Naive B cell (primary cell): ENCODE measurements at places on chromosomes 1 and 21. TPM values are rescaled to one million over a fixed set of nuclear protein-coding genes. Genes with fewer than 3 reads are reported as not detected.

NTMT2 gene
- polyA plus RNA-seq = not detected

GREM2 gene
- not detected for polyA plus RNA-seq

ZNF695 gene
- not detected for polyA plus RNA-seq

WRAP73 gene
- polyA plus RNA-seq = 23.4 TPM

HJV gene
- not detected for polyA plus RNA-seq

DNAJC6 gene
- 0.63 TPM for polyA plus RNA-seq

PRAMEF18 gene
- polyA plus RNA-seq = not detected

SEC22B gene
- polyA plus RNA-seq = 9.1 TPM

SHISA4 gene
- not detected for polyA plus RNA-seq

OPRD1 gene
- 0.05 TPM for polyA plus RNA-seq

HRNR gene
- not detected for polyA plus RNA-seq

SFN gene
- not detected for polyA plus RNA-seq

UQCRHL gene
- polyA plus RNA-seq = 1.3 TPM

GRCh38 chr21:34630536-34631143 lies 15.7 kb upstream of the RCAN1 start:
- DNase-seq = peak; percentile 39

DNA sequence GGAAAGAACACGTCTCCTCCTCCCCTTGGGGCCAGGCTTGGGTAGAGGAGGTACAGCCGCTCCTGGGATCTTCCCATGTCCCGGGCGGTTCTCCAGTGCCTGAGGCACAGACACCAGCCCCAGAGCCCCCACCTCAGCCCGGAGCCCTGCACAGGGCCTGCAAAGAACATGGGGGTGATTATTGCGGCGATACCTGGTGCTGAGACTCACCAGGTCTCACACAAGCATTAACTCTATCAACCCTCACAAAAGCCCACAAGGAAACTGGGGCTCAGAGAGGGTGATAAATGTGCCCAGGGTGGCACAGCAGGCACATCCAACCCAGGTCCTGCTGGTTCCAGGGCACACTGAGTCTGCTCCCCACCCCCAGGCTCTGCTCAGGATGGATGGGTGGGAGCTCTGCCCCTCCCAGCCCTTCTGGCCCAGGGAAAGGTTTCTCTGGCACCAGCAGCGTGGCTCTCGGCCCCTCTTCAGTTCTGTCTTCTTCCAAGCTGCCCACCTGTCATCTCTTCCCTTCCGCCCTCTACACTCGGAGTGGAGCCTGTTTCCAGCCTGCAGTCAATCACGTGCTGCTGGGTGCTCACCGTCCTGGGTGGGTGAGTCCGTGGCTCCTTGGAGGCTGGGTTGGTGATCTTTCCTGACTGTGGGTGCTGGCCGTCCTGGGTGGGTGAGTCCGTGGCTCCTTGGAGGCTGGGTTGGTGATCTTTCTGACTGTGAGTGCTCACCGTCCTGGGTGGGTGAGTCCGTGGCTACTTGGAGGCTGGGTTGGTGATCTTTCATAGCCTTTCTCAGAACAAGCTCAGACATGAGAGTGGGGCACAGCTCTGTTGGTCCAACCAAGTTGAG lies 53.6 kb upstream of the AJAP1 start:
- no peak for DNase-seq

DNA sequence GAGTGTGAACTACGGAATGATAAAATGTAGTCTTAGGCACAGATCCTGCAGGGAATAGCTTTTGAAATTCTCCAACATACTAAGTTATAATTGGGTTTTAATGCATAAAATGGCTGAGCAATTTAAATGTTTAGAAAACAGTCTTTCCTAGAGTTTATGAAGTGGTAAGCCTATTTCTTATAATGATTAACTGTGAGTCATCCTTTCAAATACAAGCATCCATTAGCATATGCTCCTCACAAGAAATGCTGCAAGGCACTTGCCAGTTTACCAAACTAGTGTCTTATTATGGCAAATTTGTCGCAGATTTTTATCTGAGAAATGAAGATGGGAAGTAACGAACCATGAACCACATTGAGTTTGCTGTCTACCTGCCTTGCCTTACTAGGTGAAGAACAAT lies 101.3 kb upstream of the ESRRG start:
- no peak for DNase-seq

DNA sequence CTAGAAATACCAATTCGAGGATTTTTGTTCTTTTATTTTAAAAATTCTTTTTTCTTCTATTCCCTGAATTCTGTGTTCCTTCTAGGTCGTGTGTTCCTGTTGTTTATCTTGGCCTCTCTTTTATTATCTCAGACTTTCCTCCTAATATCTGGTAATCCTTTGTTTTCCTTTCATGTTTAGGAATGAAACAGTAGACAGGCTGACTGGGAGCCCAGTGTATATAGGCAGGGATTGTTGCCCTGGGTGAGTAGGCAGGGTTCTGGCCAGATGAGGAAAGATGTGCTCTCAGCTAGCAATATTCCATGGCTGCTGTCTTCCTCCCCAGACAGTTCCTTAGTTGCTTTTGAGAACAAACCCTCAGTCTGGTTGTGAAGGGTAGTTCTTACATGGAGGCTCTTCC lies 161.8 kb upstream of the PDE4B start:
- DNase-seq = no peak

GRCh38 chr1:232340446-232340845 lies 289.5 kb downstream of the SIPA1L2 start:
- DNase-seq = no peak

DNA sequence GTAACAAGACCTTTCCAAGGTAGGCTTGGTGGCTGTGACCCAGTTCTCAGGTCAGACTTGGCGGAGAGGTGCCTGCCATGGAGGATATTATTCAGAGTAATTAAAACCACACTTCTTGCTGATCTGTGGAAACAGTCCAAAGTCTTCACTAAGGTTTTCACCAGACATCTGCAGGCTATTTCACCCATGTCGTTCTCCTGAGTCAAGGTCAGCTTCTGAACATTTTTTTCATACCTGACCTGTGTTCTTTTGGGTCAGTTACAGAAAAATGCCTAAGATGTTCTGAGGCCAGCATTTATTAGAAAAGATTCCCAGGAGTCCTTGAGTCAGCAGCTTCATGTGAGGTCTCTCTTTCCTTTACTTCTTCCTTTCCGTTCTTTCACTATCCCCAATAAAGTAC lies 54.9 kb downstream of the RGL1 start:
- no peak for DNase-seq

DNA sequence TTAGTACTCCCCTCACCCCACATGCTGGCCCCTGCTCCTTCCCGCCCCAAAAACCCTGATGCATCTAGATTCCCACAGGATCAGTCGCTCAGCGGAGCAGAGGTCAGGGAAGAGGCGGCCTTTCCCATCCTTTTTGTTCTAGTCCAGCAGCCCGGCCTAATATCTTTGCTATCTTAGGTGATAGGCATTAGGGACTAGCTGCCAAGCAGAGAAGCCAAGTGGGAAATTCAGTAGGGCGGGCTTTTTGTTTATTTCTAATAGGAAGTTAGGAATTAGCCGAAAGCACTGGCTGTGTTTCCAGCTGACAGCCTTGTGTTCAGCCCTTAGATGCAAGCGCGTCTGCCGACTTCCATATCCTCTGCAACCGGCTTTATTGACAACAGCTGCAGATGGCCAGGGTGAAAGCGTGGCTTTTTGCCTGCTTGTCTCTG lies 59.0 kb upstream of the BCAR3 start:
- DNase-seq = no peak

DNA sequence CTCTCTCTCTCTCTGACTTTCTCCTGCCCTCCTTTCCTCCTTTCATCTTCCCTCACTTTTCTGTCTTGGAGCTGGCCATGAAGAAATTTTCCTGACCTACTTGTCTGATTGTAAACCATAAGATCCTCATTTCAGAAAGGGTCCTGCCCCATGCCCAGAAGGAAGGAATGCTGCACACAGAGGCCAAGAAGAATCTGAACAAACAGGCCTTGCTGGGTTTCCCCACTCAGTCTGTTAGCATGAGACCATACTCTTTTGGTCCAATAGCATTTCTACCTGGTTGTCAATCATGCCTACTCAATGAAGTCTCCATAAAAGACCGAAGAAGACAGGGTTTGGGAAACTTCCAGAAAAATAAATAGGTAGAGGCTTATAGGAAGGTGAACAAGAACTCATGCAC lies 128.7 kb downstream of the MAB21L3 start:
- DNase-seq = no peak

- no peak for DNase-seq
Observed at GRCh38 chr1:64302194-64302593, 98.8 kb downstream of the UBE2U start.

DNA sequence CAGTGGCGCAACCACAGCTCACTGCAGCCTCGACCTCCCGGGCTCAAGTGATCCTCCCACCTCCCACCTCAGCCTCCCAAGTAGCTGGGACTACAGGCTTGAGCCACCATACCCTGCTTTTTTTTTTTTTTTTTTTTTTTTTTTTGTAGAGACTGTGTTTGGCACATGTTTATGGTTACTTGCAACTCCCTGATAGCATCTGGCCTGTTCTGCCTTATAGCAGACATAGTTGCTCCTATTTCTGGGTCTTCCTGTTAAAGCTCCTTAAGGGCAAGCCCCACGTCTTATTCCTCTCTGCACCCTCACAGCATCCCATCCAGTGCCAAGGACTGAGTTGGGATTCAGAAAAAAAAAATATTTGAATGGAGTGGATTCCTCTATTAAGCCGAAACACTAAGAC lies 17.1 kb upstream of the CNR2 start:
- DNase-seq = no peak

DNA sequence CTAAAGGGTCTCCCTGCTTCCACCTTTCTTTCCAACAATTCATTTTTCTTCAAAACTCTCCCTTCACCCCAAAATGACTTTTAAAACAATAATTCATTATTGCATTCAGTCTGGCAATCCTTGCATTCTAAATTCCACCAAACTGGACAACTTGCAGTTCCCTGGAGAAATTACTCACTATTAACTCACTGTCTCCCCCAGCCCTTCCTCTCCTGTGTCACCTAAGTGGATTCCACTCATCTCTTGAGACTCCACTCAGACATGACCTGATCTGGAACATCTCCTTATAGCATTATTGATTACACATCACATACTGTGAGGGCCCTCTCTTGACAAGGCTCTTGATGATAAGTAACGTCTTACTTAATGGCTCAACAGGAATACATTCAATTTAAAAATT lies 257.1 kb downstream of the BRINP2 start:
- no peak for DNase-seq

- DNase-seq = no peak
Observed at GRCh38 chr1:227828786-227829185, 13.3 kb downstream of the PRSS38 start.

DNA sequence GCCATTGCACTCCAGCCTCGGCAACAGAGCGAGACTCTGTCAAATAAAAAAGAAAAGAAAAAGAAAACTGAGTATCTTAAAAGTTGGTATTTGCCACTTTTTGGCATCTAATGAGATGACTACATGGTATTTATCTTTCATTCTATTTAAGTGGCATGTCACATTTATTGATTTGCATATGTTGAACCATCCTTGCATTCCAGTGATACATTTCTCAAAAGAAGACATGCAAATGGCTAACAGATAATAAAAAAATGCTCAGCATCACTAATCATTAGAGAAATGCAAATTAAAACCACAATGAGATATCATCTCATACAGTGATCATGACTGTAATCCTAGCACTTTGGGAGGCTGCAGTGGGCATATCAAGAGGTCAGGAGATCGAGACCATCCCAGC lies 28.1 kb downstream of the SFPQ start:
- no peak for DNase-seq

GRCh38 chr1:21534674-21535378 lies 25.6 kb downstream of the ALPL start:
- DNase-seq = peak; percentile 41

GRCh38 chr1:165699577-165699976 lies 1.2 kb upstream of the ALDH9A1 start:
- no peak for DNase-seq

DNA sequence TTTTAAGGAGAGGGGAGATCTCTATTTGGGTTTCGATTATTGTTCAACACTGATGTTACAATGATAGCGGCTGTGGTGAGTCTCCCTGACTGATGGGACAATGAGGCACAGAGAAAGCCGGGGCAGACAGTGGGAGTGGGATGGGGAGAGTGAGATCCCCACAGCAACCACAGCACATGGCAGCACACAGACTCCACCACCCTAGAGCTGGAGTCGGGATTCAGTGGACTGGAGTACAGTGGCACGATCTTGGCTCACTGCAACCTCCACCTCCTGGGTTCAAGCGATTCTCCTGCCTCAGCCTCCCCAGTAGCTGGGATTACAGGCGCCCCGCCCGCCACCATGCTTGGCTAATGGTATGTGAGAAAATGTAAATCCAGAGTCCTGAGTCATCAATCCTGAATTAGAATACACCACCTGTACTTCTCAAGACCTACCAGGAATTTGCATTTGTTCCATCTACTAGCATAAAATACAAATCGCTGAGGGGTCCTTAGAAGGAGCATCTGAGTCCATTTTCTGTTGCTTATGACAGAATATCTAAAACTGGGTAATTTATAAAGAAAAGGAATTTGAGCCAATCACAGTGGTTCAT lies 125.8 kb downstream of the TOMM20 start:
- DNase-seq = no peak

- DNase-seq = no peak
Observed at GRCh38 chr1:81596341-81596740, 204.4 kb upstream of the ADGRL2 start.

DNA sequence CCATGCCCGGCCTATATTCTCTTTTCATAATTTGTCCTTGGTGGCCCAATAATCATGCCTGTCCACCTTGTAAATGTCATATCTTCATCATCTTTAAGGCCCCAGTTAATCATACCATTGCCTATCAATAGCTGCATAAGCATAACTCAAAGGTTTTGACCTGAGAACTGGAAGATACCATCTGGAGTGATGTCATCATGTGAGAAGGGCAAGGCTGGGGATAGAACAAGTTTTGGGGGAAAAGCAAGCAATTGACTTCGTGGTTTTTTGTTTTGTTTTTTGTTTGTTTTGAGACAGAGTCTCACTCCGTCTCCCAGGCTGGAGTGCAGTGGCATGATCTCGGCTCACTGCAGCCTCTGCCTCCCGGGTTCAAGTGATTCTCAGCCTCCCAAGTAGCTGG lies 6.2 kb downstream of the UBIAD1 start:
- no peak for DNase-seq

- no peak for DNase-seq
Observed at GRCh38 chr1:76262601-76263000, 188.1 kb downstream of the ST6GALNAC3 start.

- no peak for DNase-seq
Observed at GRCh38 chr1:32494711-32495337, 30.0 kb downstream of the ZBTB8B start.

DNA sequence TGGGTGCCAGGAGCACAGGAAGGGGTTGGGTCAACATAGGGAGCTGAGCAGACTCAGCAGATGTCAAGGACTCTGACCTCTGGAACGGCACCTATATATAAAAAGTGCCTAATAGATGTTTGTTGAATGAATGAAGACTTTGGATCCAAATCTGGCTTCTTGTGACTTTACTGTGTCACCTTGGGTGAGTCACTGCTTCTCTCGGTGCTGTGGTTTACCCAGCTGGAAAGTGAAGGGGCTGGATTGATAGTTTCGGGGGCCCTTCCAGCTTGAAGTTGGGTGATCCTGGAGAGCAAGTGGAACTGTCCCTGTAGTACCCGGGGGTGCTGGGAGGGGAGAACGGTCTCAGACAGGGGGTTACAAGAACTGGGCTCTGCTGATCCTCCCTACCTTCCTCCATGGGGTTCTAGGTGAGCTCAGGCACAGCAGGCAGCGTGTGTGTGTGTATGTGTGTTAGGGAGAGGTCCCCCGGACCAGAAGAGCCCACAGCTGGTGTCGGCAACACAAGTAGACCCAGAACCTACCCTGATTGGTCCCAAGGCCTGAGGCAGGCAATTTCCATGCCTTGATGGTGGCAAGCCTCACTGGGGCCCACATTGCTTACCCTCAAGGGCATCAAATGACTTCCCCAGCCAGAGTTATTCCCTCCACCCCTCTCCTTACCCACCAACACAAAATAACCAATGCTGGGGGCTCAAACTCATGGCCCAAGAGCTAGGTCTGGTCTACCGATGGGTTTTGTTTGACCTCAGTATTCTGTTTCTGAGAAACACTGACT lies 5.5 kb upstream of the PADI1 start:
- DNase-seq = no peak
